ENCODE measurements at places on chromosomes 16 and 17.

DNA sequence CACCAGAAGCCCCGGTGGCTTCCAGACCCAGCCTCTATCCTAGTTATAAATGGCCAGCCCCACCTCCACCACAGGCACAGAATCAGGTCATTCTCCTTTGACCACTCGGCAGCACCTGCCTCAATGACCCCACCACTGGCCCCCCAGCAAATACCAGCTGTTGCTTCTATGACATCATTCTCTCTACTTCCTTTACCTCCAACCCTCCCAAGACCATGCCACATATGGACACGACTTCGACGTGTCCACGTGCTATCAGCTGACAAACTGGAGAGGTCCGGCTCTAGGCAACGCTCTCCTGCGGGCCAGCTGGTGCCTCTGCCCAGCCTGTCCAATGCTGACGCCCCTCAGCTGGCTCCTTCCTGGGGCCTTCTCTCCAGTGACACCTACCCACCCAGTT, 5.9 kb downstream of the ALYREF start:
- DNase-seq, result no peak

DNA sequence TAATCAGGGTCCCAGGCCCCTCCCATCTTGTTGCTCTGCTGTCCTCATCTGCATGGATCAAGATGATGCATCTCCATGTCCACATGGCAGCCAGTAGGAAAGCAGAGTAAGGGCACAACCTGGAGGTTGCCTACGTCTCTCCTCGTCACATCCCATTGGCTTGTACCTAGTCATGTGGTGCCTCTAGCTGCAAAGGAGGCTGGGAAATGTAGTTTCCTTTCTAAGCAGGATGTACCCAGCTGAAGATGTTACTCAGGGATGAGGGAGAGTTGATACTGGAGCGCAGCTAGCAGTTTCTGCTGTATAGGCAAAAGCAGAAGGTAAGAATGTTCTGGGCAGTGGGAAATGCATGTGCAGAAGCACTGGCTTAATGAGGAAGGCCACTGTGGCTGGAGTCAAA, 20.8 kb downstream of the ABCC1 start:
- no peak for DNase-seq

- DNase-seq, result no peak
Observed at GRCh38 chr16:67116388-67117311, 6.9 kb downstream of the PHAF1 start.

DNA sequence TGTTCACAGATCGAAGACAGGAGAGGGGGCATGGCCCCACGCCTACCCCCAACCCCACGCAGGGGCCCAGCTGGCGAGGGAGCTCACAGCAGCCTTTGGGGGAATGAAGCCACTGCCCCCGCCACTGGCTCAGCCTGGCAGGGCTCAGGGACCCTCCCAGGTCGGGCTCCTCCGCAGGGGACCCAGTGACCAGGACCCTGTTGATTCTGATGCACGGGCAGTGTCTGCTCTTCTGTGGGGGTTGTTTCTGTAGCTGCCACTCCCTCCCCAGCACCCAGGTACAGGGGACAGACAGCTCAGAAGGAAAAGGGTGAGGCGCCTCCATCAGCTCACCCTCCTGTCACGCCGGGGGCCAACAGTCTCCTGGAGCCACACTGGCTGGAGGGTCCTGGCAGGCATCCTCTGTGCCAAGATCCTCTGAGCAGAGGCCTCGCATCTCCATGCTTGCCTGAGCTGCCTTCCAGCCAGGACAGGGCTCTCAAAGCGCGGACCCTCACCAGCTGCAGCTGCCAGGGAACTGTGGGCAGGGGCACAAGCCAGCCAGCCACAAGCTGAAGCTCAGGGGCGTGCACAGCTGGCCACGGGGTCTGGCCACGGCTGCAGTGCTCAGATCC, 49.1 kb downstream of the ZNF778 start:
- no peak for DNase-seq

GRCh38 chr16:14186795-14187221, 115.7 kb downstream of the MRTFB start:
- no peak for DNase-seq

GRCh38 chr17:19319771-19320505, 42.6 kb downstream of the B9D1 start:
- no peak for DNase-seq

DNA sequence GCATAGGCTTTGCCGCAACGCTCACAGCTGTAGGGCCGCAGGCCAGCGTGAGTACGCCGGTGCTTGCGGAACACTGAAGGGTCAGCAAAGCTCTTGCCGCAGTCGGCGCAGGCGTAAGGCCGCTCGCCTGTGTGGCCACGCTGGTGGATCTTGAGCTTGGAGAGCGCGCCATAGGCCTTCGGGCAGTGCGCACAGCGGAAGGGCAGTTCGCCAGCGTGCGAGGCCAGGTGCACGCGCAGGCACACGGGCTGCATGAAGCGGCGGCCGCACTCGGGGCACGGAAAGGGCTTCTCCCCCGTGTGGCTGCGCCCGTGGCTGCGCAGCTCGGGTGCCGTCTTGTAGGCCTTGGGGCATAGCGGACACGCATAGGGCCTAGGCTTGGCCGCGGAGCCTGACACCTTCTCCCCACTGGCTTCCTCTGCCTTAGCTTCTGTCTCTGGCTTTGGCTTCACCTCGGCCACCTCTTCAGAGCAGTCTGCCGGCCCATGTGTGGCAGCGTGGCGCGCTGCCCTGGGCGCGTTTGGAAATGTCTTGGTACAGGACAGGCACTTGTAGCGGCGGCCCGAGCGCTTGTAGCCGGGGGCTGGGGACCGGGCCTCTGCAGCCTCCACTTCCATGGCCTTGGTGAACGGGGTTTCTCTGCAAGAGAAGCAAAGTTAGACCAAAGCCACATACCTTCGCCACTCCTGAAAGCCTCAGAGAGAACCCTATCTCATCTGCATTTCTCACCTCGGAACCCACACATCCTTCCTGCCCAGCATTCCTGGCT, 10.0 kb downstream of the ZNF668 start:
- DNase-seq, result no peak
